ENCODE measurements at places on chromosomes 11 and 22. TPM values are rescaled to one million over a fixed set of nuclear protein-coding genes. Genes with fewer than 3 reads are reported as not detected.

PDGFD gene
- total RNA-seq = 0.86 TPM

PLEKHA7 gene
- total RNA-seq = 0.17 TPM

PRG2 gene
- not detected for total RNA-seq

C11orf16 gene
- not detected for total RNA-seq

POGLUT3 gene
- 21.0 TPM for total RNA-seq

PGA4 gene
- 0.32 TPM for total RNA-seq

RASSF7 gene
- total RNA-seq = 2.0 TPM

PKNOX2 gene
- 0.32 TPM for total RNA-seq

SCGB1A1 gene
- total RNA-seq = not detected

ME3 gene
- 23.0 TPM for total RNA-seq

CBLIF gene
- not detected for total RNA-seq

MPZL3 gene
- 0.26 TPM for total RNA-seq

B4GALNT4 gene
- 4.9 TPM for total RNA-seq

FKBP2 gene
- total RNA-seq = 76.0 TPM
